Activated T-cell treated with anti-CD3 and anti-CD28 coated beads for 1 hour (primary cell): ENCODE measurements at places on chromosomes 7 and 10.

GRCh38 chr7:107559864-107560263 is 3.9 kb downstream of the COG5 start:
- DNase-seq: no peak

- peak; percentile 17 for DNase-seq
Measured at GRCh38 chr10:99993701-99994689, 15.8 kb downstream of the DNMBP start.

DNA sequence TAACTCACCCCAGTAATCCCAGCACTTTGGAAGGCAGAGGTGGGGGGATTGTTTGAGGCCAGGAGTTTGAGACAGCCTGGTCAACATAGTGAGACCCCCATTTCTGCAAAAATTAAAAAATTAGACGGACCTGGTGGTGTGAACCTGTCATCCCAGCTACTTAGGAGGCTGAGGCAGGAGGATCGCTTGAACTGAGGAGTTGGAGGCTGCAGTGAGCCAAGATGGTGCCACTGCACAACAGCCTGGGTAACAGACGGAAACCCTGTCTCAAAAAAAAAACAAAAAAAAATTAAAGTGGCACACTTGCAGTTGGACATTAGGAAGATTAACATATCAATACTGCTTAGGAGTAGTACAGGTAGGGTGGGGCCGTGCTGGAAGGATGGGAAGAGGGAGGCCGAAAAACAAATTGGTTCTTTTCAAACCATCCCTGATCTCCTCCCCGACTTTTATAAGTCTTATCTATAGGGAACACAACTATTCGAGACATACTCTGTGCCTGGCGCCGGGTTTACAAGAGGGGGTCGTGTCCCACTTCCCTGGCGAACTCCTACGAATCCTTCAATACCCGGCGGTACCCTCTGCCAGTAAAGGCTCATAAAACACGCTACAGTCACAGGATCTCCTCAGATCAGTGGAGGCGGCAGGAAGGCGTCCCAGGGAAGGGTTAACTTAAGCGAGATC is 628 bp downstream of the TAF6 start:
- no peak for DNase-seq

DNA sequence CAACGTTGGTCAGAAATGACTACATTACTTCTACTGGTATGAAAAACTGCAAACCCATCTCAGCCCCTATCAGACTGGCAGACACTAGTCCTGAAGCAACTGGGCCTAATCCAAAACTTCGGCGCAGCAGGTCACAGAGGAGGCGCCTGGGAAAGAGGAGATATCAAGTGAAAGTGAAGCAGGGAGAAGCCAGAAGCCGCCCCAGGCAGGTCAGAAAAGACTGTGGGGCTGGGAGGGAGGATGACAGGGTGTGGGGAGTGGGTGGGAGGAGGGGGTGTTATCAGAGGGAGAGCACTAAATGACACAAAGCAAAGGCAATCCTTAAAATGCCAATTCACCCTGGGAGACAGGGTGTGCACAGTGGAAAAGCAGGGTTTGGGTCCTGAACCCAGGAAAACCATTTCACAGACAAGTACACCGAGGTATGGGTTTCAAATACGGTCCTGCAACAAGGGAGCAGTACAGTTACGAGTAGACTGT is 731 bp downstream of the CHCHD3 start:
- DNase-seq: no peak

DNA sequence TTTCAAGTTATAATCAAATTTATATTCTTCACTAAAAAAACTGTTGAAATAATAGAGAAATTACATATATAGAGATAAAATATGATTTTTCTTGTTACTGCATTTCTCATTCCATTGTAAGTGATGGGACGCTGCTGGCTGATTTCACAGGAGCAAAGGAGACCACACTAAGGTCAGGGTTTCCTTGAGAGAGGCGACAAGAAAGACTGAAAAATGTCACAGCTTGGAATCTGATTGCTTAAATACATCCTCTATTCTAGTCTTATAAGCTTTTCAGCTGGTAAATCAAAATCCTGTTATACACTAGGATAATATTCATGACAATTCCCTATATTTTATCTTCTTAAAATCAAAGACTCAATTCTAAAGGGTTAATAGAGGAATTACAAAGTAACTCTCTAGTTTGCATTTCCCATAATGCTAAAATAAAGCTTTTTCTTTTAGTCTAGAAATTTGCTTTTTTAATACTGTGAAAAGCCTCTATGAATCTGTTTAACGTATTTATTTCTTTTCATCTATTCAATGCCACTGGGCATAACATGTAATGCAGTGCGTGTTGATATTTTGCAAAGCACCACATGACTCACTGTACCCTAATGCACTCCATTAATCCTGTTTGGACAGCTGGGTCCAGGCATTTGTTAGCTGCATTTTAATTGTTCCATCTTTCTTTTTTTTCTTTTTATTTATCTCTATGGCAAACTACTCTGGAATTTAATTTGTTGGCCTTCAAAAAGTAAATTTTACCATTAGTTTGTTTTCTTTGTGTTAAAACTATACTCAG is 81.7 kb downstream of the RNF32 start:
- no peak for DNase-seq

DNA sequence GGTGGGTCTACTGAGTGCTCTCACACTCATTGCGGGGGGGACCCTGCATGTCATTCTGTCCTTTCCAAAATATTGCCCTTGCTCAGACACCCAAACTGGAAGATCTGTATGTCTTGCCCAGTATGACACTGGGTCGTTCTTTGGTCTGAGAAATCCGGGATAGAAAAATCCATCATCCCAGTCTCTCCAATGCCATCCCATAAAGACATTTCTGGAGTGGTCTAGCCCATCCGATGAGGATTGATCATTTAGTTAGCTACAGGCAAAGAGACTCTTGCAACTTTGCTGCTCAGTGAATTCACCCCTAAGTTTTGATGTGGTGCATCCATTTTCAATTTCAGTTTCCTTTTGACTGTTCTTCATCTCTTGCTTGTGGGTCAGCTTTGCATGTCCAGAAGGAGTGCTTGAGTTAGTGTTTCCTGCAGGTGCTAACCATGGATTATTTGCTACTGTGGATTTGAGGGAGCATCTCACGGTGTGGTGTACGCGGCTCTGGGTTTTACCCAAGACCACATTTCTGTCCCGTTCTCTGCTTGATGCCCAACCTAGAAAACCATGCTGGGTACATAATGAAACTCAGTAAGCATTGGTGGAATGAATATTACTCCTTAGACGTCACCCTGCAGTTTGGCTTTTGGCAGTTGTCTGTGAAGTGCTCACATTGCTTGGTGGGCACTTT is 247.0 kb upstream of the MKI67 start:
- no peak for DNase-seq

DNA sequence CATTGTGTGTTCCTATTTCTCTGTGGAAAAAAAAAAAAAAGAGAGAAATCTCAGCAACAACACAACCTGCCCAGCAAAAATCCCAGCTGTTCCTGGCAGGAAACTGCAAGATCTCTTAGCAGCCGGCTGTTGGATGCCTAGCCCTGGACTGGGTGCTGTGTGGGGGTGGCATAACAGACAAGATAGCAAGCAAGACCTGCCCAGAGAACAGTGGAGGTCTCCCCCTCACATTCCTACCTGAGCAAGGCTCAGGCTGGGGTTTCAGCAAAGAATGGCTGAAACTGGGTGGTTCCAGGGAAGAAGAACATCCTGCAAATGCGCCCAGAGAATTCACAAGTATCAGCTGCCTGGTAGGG is 248.8 kb upstream of the ZMIZ1 start:
- no peak for DNase-seq

- no peak for DNase-seq
Measured at GRCh38 chr7:155398944-155399343, 59.0 kb upstream of the EN2 start.

GRCh38 chr10:118213436-118213835 is 128.7 kb downstream of the FAM204A start:
- DNase-seq: no peak

- no peak for DNase-seq
Measured at GRCh38 chr7:70446448-70447143, 685.3 kb upstream of the GALNT17 start.

- DNase-seq: no peak
Measured at GRCh38 chr7:6248581-6248980, 23.8 kb downstream of the CYTH3 start.

GRCh38 chr7:3533040-3533439 is 232.0 kb downstream of the SDK1 start:
- no peak for DNase-seq
